ENCODE measurements at places on chromosomes 7 and 10.

DNA sequence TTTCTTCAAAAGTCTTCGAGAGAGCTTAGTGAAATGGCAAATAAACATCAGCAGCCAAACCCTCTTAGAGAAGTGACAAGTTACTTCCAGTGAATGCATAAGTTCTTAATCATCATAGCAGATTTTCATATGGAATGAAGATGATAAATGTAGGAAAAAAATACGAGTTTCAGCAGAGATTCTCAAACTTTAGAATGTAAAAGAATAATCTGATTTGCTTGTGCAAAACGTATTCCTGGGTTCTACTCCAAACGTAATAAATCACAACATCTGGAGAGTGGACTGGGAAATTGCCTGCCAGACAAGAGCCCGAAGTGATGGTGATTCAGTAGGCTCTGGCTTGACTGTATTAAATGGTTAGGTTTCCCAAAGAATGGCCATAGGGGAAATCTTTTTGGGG, 62.2 kb downstream of the AKR1E2 start:
- no peak for DNase-seq

GRCh38 chr7:95687759-95688343, 84.5 kb upstream of the DYNC1I1 start:
- DNase-seq = peak; percentile 40

DNA sequence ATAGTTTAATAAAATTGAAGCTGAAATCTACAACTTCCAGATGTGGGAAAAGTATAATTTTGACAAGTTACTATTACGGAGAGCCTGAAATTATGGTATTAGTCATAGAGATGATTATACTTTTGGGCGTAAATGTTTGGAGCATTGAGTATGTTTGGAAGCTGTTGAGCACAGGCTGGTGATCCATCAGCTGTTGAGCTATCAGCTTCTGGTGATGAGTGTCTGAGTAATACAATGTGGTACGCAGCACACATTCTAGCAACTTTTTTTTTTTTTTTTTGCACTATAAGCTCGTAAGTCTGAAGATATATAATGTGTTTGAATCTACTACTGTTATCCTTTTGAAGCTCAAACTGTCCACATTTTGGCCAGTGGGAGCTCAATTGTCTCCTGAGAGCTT, 123.4 kb downstream of the ATE1 start:
- DNase-seq = no peak

GRCh38 chr7:39198556-39198955, 220.8 kb downstream of the POU6F2 start:
- DNase-seq = no peak

DNA sequence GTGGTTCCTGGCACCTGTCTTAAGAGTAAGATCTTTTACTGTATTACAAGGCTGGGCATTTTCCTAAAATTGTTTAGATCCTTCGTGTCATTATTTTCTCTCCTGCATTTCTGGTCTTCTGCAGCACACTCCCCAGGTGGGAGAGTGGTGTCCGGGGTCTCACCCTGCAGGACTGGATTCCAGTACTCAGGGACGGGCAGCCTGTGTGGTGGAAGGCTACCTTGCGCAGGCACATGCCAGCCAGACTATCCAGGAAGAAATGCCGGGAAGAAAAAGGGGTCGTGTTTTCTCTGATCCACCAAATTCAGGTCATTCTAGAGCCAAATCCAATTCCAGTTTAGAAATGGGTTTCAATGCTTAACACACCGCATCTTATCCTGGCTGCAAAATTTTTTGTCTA, 27.7 kb downstream of the CNPY1 start:
- no peak for DNase-seq

DNA sequence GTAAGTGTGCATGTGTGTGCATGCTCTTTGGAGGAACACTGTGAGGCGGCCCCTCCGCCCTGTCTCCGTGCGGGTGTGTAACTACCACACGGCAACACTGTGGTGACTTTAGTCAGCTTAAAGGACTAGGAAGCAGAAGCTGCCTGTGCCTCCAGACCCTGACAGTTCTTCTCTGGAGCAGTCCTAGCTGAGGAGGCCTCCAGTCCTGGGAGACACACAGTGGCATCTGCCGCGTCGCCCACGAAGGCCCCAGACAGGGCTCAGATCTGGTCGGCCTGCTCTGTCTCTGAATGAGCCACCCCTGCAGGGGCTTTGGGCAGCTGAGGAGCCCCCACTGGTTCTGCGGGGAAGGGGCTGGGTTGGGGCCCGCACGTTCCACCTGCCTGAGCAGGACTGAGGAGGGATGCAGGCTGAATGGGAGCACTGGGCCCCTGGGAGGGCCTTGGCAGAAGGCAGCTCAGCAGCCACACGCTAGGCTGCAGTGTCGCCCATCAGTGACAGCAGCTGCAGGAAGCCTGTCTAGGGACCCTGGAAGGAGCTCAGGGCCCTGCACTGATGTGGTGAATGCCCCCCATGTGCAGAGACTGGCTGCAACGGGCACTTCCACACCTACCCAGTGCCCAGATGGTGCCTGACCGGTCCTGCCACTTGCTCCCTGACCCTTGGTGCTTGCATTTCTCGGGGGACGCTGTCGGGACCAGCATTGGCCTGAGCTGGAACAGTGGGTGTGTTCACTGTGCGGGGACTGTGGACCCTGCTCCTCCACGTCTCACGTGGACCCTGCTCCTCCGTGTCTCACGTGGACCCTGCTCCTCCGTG, 27.3 kb upstream of the KNDC1 start:
- DNase-seq = no peak

- no peak for DNase-seq
Measured at GRCh38 chr10:370449-370825, 235.2 kb downstream of the ZMYND11 start.

Measured in head of caudate nucleus (tissue), 42 donors.